ENCODE measurements at places on chromosomes 7 and 10.
A peak's percentile ranks its signal among the peaks of the same experiment; 100 is the strongest.

- DNase-seq = no peak
Measured at GRCh38 chr7:45889367-45890067, 1.2 kb downstream of the IGFBP1 start.

GRCh38 chr10:50544095-50544856, 79.5 kb downstream of the SGMS1 start:
- no peak for DNase-seq

- DNase-seq = no peak
Measured at GRCh38 chr10:132409667-132410028, 12.6 kb downstream of the PWWP2B start.

GRCh38 chr7:47407136-47407535, 174.8 kb downstream of the TNS3 start:
- no peak for DNase-seq

DNA sequence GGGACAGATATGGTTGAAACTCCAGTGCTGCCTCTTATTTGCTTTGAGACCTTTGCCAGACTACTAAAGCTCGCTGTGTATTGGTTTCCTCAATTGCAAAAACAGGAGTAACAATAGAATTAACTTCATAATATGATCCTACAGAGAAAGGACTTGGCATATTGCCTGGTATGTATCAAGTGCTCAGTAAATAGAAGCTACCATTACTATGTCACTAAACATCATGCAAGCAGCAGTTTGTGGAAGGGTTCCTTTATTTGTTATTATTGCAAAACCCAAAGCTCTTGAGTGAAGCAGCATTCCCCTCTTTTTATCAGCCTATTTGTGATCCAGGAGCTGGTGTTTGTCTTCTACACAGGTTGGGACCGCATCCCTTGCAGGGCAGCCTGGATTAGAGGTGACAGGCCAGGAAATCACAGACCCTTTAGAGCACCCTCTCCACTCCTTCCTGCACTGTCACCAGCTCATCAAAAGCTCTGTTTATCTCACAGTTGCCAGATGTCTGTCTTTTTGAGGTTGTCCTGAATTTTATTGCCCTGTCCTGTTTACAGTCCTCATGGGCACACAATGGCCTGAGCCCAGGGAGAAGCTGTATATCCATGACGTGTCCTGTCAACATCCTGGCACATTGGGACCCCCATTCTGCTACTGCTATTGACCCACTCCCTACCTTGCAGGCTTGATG, 121.5 kb downstream of the SNX10 start:
- DNase-seq = no peak

- DNase-seq = peak; percentile 50
Measured at GRCh38 chr10:6543431-6544005, 36.6 kb downstream of the PRKCQ start.

GRCh38 chr10:4541292-4541691, 284.7 kb upstream of the AKR1E2 start:
- DNase-seq = no peak

- no peak for DNase-seq
Measured at GRCh38 chr7:1461646-1462375, 2.5 kb upstream of the MICALL2 start.

DNA sequence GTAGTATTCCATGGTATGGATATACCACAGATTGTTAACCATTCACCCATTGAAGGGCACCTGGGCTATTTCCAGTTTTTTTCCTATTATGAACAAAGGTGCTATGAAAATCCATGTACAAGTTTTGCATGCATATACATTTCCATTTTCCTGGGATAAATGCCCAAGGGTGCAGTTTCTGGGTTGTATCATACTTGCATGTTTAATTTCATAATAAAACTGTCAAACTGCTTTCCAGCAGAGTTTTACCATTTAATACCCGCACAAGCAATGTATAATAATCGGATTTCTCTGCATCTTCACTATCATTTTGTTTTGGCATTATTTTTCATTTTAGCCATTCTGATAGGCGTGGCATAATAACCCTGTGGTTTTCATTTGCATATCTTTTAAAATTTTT, 154.3 kb upstream of the CXCL12 start:
- no peak for DNase-seq

GRCh38 chr10:97532935-97533671, 34.4 kb downstream of the UBTD1 start:
- DNase-seq = no peak

- DNase-seq = peak; percentile 73
Measured at GRCh38 chr10:102225646-102226541, at the start of gene ELOVL3. TSS of gene ELOVL3 (plus strand) at chr10:102226299. CDS start at chr10:102226549, 250 bp downstream.

DNA sequence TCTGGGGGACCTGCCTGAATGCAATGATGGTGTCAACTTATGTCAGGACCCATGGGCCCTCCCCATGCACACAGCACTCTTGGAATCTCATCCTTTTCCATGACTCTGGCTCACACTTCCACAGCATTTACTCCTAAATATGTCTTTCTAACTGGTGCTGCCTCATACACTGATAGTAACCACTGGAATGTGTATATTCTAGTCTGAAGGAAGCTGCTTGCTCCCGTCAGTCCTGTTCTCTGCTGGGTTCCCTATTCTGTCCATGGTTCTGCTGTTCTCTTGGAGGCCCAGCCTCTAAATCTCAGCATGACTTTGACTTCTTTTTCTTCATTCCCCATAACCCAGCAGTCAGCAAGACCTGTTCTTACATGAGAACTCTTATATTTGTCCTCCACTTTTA, 1055.1 kb downstream of the KCNMA1 start:
- no peak for DNase-seq

- DNase-seq = no peak
Measured at GRCh38 chr7:33667196-33667595, 238.1 kb upstream of the BMPER start.

DNA sequence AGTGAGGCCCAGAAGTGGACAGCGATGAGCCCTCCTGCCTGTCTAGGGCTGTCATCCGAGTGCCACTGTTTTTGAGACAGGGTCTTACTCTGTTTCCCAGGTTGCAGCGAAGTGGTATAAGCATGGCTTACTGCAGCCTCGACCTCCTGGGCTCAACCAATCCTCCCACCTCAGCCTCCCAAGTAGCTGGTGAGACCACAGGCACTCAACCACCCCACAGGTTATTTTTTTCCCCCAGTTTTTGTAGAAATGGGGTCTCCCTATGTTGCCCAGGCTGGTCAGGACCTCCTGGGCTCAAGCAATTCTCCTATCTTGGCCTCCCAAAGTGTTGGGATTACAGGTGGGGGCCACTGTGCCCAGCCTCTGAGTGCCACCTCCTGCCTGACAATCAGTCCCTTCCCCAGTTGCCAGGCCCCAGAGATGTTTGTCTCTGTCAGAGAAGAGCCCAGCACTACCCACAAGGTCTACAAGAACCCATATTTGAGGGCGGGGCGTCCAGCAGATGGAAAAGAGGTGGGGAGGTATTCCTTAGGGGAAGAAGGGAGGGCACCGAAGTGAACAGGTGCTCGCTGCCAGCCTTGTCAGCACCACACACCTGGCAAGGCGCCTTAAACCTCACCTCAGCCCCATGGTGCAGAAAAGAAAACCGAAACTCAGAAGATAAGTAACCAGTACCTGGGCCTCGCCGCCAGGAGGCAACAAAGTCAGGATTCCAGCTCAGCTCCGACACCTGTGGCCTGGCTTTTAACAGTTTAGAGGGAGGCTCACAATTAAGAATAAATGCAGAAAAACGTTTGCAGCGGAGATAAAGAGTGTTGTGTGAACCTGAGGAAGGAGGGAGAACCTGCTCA, 77.4 kb upstream of the ANLN start:
- no peak for DNase-seq
